ENCODE measurements at places on chromosomes 5 and 9. TPM values are rescaled to one million over a fixed set of nuclear protein-coding genes. Genes with fewer than 3 reads are reported as not detected.
A peak's percentile ranks its signal among the peaks of the same experiment; 100 is the strongest.

DRD1 gene
- total RNA-seq: 0.35 TPM

STC2 gene
- total RNA-seq: 1,121 TPM

GRCh38 chr5:112951124-112951702 lies 25.4 kb upstream of the DCP2 start:
- H3K4me3 ChIP-seq: no peak overlapping the region
- DNase-seq: no peak
- H3K27ac ChIP-seq: no peak overlapping the region
- no peaks in the 10 kb centered on the region for H3K4me1 ChIP-seq

- peak overlapping the region; percentile 3 for H3K27ac ChIP-seq
- peaks cover 3% of the 10 kb centered on the region for H3K36me3 ChIP-seq
- DNase-seq: no peak
- peaks cover 4% of the 10 kb centered on the region for H3K27me3 ChIP-seq
Observed at GRCh38 chr9:9631284-9631683, 981.5 kb downstream of the PTPRD start.

DNA sequence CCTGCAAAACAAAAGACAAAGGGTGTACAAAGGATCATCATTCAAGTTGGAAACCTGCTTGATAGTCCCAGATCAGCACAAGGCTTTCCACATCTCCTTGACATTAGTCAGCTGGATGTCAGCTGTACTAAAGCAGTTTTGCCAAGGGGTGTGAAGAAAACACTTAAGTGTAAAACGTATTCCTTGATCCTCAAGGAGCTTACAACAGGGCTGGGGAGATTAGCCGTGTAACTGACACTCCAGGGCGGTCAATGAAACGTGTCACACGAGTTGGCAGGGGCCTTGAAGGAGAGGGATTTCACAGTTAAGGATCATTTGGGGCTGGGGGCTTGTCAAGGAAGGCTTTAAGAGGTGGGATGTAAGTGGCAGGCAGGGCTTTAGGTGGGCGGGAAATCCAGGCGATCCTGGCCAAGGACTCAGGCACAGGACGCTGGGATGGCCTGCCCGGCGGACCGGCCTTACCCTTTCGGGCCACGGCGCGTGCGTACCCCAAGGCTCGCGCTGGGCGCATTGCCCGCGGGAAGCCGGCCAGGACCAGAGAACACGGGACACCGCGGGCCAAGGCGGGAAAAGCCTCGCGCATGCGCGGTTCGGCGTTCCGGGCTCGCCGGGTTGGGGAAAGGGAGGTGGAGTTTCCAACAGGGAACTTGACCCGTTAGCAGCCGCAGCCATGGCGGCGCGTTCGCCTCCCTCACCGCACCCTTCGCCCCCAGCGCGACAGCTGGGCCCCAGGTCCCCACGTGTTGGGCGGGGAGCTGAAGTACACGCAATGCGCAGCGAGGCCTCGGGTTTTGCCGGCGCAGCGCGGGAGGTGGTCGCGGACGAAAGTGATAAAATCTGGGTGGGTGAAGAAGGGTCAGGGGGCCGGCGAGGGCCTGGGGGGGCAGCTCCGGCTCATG lies at the start of gene CNTLN:
CNTLN (plus strand) TSS at position 645 of the 899 bp plus-strand sequence; CDS start at position 671, 26 bp downstream.
- H3K27me3 ChIP-seq: no peaks in the 10 kb centered on the region
- H3K4me1 ChIP-seq: peaks cover 24% of the 10 kb centered on the region
- peak within 1 kb of the TSS; percentile 81 for H3K27ac ChIP-seq
- peak; percentile 96 for DNase-seq

GRCh38 chr9:32524892-32525708 lies 896 bp downstream of the RIGI start:
- H3K27me3 ChIP-seq: no peaks in the 10 kb centered on the region
- peak overlapping the region; percentile 93 for H3K27ac ChIP-seq
- peaks cover 26% of the 10 kb centered on the region for H3K4me1 ChIP-seq
- peak; percentile 59 for DNase-seq

GRCh38 chr5:160289356-160289651 lies 23.1 kb downstream of the CCNJL start:
- H3K27me3 ChIP-seq: no peaks in the 10 kb centered on the region
- no peak for DNase-seq
- no peaks in the 10 kb centered on the region for H3K36me3 ChIP-seq
- no peak overlapping the region for H3K27ac ChIP-seq

- H3K27ac ChIP-seq: peak overlapping the region; percentile 93
- no peaks in the 10 kb centered on the region for H3K36me3 ChIP-seq
- no peaks in the 10 kb centered on the region for H3K27me3 ChIP-seq
- no peak for DNase-seq
- H3K4me3 ChIP-seq: peak overlapping the region; percentile 46
- H3K4me1 ChIP-seq: peaks cover 58% of the 10 kb centered on the region
Observed at GRCh38 chr5:34491251-34491620, 164.9 kb upstream of the RAI14 start.

GRCh38 chr5:111914966-111915636 lies 158.1 kb upstream of the NREP start:
- H3K36me3 ChIP-seq: peaks cover 14% of the 10 kb centered on the region
- H3K4me3 ChIP-seq: no peak overlapping the region
- H3K27me3 ChIP-seq: no peaks in the 10 kb centered on the region

GRCh38 chr9:76399856-76400255 lies 5.6 kb upstream of the RFK start:
- no peaks in the 10 kb centered on the region for H3K27me3 ChIP-seq
- DNase-seq: no peak
- H3K36me3 ChIP-seq: no peaks in the 10 kb centered on the region
- H3K4me3 ChIP-seq: no peak overlapping the region
- peaks cover 13% of the 10 kb centered on the region for H3K4me1 ChIP-seq

DNA sequence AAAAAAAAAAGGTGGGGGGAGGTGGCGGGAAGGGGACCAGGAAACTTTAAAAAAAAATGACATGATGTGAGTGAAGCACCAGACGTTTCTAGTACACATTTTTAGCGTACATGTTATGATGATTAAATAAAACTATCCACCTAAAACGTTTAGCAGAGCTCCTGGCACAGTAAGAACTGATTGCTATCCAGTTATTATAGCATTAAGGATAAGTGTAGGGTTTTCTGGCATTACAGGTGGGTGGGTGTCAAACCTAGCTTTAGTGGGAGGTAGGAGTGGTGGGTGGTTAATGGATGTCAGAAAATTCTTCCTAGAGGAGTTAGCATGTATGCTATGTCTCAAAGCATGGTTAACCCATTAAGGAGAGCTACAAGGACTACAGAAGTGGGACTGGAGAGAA lies 2329.5 kb downstream of the MAT2B start:
- H3K4me1 ChIP-seq: no peaks in the 10 kb centered on the region
- no peaks in the 10 kb centered on the region for H3K36me3 ChIP-seq
- DNase-seq: no peak
- H3K4me3 ChIP-seq: no peak overlapping the region
- H3K27me3 ChIP-seq: peaks cover 4% of the 10 kb centered on the region

DNA sequence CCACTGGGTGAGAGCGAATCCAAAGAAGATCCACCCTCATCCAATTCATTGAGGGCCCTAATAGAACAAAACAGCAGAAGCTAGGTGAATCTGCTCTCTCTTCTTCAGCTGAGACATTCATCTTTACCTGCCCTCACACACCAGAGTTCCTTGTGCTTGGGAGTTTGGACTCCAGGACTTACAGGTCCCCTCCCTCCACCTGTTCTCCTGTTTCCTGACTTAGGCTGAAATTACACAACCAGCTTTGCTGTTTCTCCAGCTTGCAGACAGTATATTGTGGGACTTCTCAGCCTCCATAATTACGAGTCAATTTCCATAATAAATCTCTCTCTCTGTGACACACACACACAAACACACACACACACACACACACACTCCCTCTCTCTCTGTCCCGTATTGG lies 19.1 kb downstream of the TMEM171 start:
- peaks cover 16% of the 10 kb centered on the region for H3K4me1 ChIP-seq
- H3K27me3 ChIP-seq: peaks cover 1% of the 10 kb centered on the region
- no peak for DNase-seq
- H3K27ac ChIP-seq: no peak overlapping the region
- no peak overlapping the region for H3K4me3 ChIP-seq

Measured in chondrocyte (in vitro differentiated cells).